Colonic mucosa (tissue), 4 donors: ENCODE measurements at places on chromosomes 16 and 17. TPM values are rescaled to one million over a fixed set of nuclear protein-coding genes. Genes with fewer than 3 reads are reported as not detected.

Gene PHKB
- total RNA-seq, result 74.9 TPM

Gene MPV17L
- total RNA-seq, result 9.7 TPM

- no peak for DNase-seq
- no peaks in the 10 kb centered on the region for H3K36me3 ChIP-seq
- no peak overlapping the region for H3K27ac ChIP-seq
Observed at GRCh38 chr17:70031341-70031740, 43.7 kb upstream of the KCNJ16 start.

Gene CCL4
- total RNA-seq, result 3.8 TPM

- no peak for DNase-seq
- no peaks in the 10 kb centered on the region for H3K36me3 ChIP-seq
- H3K4me1 ChIP-seq, result no peaks in the 10 kb centered on the region
- H3K4me3 ChIP-seq, result no peak overlapping the region
Observed at GRCh38 chr17:59067756-59068155, 38.9 kb downstream of the TRIM37 start.

- no peak overlapping the region for H3K27ac ChIP-seq
- no peaks in the 10 kb centered on the region for H3K27me3 ChIP-seq
- no peak for DNase-seq
- H3K36me3 ChIP-seq, result no peaks in the 10 kb centered on the region
Observed at GRCh38 chr16:8677481-8677880, 3.1 kb downstream of the ABAT start.

Gene PFN1
- 839 TPM for total RNA-seq

DNA sequence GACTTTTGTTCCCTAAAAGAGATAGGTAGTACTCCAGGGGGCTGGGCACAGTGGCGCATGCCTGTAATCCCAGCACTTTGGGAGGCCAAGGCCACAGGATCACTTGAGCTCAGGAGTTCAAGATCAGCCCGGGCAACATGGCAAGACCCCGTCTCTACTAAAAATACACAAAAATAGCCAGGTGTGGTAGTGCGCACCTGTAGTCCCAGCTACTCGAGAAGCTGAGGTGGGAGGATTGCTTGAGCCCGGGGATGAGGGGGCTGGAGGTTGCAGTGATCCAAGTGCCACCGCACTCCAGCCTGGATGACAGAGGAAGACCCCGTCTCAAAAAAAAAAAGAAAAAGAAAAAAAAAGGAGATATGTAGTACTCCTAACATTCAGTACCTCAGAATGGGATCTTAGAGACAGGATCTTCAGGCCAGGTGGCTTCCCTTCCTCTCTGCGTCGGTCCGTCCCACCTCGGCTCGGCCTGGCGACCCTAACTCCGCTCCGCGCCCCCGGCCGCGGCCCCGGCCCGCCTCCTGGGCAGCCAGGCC, 89.6 kb downstream of the CDC27 start:
- H3K36me3 ChIP-seq, result no peaks in the 10 kb centered on the region
- no peaks in the 10 kb centered on the region for H3K27me3 ChIP-seq
- H3K4me1 ChIP-seq, result no peaks in the 10 kb centered on the region
- peak overlapping the region; percentile 45 for H3K27ac ChIP-seq
- no peak for DNase-seq
- H3K4me3 ChIP-seq, result peak overlapping the region; percentile 87

GRCh38 chr17:58493506-58493905, 5.3 kb upstream of the HSF5 start:
- DNase-seq, result no peak
- H3K4me3 ChIP-seq, result no peak overlapping the region
- no peaks in the 10 kb centered on the region for H3K27me3 ChIP-seq
- no peak overlapping the region for H3K27ac ChIP-seq
- peaks cover 47% of the 10 kb centered on the region for H3K36me3 ChIP-seq

Gene FOXL1
- 3.2 TPM for total RNA-seq

DNA sequence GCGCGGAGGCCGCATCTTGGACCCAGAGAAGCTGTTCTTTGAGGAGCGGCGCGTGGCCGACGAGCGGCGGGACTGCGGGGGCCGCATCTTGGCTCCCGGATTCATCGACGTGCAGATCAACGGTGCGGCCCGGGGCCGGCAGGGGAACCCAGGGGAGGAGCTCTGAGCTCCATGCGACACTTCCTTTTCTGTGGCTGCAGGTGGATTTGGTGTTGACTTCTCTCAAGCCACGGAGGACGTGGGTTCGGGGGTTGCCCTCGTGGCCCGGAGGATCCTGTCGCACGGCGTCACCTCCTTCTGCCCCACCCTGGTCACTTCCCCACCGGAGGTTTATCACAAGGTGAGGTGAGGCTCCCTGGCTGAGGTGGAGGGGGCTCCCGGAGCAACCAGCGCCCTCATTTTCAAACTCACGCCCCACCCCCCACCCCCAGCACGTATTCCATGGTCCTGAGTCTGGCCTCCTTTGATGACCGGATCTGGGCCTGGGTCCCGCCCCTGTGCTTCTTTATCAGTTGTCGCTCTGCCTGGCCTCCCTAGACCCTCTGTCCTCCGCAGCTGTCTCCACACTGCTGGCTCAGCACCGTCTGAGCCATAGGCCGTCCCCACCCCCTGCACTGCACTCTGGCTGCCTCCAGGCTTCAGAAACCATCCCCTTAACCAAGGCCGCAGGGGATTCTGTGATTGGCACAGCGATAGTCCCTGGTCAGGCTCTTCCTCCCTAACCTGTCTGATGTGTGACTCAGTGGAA, 787 bp downstream of the AMDHD2 start:
- H3K36me3 ChIP-seq, result no peaks in the 10 kb centered on the region
- peaks cover 37% of the 10 kb centered on the region for H3K4me1 ChIP-seq
- peak overlapping the region; percentile 18 for H3K27ac ChIP-seq

DNA sequence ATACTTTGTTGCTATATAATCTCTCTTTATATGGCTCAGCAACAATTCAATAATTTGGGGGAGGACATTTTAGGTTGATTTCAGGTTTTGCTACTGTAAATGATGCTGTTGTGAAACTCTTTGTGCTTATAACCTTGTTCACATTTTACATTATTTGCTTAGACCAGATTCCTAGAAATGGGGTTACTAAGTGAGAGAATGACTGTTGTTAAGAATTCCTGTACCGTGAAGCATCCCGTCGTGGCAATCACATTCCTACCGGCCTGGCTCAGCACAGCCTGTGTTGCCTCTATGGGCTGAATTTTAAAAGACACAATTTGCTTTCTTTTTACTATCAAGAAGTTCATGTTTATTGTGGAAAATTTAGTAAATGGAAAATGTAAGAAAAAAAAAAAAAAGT, 31.4 kb downstream of the B9D1 start:
- H3K4me1 ChIP-seq, result no peaks in the 10 kb centered on the region
- no peak for DNase-seq
- no peaks in the 10 kb centered on the region for H3K27me3 ChIP-seq
- no peak overlapping the region for H3K4me3 ChIP-seq
- H3K27ac ChIP-seq, result no peak overlapping the region

- H3K36me3 ChIP-seq, result no peaks in the 10 kb centered on the region
- no peaks in the 10 kb centered on the region for H3K27me3 ChIP-seq
- peaks cover 18% of the 10 kb centered on the region for H3K4me1 ChIP-seq
- H3K4me3 ChIP-seq, result peak overlapping the region; percentile 95
- DNase-seq, result peak; percentile 56
Observed at GRCh38 chr16:77273-77806, 685 bp upstream of the MPG start.

DNA sequence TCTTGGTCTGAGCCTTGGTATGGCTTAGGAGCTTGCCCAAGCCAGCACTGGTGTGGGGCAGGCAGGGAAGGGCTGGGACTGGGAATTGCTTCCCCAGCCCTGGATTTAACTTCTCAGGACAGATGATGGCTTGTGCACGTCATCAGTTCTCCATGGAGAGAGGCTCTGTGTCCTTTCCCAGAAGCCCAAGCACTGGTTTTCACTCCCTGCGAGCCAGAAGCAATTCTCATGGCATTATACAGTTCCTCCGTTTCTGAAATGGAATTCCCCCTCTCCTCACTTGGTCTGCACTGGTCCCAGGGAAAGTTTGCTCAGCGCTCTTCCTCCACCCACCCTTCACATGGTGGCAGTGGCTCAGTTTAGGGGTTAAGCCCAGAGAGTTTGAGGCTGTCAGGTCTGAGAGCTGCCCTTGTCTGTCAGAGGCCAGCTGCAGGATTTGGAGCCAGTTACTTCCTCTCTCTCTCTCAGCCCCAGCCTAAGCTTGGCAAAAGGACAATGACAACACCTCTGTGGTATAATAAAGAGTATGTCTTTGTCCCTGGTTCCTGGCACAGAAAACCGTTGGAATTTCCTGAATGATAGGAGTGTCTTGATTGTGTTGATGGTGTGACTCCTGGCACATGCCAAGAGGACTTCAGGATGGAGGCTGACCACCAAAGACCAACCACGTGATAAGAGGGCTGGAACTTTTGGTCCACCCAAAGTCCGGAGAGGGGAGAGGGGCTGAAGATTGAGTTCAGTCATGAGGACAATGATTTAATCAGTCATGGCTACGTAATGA, 219.6 kb upstream of the TNRC6C start:
- no peaks in the 10 kb centered on the region for H3K4me1 ChIP-seq
- H3K4me3 ChIP-seq, result no peak overlapping the region
- no peaks in the 10 kb centered on the region for H3K36me3 ChIP-seq
- DNase-seq, result peak; percentile 17
- peaks cover 8% of the 10 kb centered on the region for H3K27me3 ChIP-seq
- no peak overlapping the region for H3K27ac ChIP-seq

Gene CPSF4L
- not detected for total RNA-seq

Gene MT1E
- 359 TPM for total RNA-seq

Gene STH
- total RNA-seq, result not detected
